ENCODE measurements at places on chromosomes 2 and 18.

GRCh38 chr18:26227051-26227670 is 916 bp downstream of the TAF4B start:
- no peak for DNase-seq

GRCh38 chr2:150378686-150379085 is 108.8 kb downstream of the RND3 start:
- DNase-seq: no peak

DNA sequence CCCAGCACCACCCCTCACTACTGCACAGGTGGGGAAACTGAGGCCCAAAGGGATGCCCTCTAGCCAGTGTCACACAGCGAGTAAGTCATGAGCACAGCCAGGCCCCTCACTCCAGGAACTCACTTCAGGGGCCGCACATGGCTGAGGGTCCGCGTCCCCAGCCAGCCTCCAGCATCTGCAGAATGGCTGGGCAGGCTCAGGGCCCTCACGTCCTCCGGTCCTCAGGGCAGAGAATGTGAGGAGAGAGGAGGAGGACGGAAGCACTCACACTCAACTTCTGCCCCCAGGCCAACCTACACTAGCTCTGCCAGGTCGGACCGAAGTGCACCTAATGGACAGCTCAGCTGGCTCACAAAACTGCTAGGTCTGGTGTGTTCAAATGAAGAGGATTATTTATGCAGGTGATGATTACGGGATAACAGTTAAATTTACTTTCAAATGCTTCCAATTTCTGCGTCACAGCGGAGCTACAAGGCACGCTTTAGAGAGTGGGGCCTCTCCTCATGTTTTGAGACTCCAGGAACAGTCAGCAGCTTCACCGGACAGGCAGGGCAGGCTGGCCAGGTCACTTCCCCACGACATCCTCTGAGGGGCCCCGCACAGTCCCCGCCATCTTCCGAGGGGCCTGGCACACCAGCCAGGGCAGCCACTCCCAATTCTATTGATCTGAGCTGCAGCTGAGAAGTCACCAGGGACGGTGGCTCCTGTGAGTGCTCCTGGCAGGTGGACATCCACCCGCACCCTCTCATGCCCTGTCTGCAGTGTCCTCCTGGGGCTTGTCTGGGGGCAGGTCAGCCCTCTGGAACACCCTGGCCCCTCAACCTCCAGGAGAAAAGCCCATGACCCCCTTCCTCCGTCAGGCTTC is 26.5 kb downstream of the KIF1A start:
- DNase-seq: no peak

DNA sequence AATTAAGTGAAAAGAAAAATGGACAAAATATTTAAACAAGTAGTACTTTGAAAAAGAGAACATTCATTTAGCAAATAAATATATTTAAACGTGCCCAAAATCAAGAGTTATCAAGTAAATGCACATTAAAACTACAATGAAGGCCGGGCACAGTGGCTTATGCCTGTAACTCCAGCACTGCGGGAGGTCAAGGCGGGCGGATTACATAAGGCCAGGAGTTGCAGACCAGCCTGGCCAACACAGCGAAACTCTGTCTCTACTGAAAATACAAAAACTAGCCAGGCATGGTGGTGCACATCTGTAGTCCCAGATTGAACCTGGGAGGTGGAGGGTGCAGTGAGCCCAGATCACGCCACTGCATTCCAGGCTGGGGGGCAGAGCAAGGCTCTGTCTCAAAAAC is 9.8 kb downstream of the STAM2 start:
- no peak for DNase-seq

DNA sequence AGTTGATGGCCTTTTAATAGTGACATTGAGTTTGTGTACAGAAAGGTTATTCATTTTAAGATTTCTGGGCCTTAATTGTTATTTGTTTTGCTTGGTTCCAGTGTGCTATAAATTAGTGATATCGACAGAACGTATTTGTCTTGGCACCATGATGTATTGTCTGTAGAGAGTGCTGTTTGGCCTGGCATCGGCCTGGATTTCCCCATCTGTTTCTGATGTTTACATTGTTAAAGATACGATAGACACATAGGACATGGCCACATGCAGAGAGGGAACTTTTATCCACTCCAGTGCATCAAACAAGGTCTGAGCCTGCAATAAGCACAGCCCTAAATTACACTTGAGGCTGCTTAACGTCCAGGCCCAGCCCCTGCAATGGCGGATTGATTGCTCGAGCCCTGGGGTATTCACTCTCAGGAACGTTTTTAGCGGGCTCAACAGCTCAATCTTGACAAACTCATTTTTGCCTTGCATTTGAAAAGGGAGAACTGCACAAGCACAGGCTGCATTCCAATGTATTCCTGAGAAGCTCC is 144.7 kb downstream of the SLC4A3 start:
- DNase-seq: no peak

DNA sequence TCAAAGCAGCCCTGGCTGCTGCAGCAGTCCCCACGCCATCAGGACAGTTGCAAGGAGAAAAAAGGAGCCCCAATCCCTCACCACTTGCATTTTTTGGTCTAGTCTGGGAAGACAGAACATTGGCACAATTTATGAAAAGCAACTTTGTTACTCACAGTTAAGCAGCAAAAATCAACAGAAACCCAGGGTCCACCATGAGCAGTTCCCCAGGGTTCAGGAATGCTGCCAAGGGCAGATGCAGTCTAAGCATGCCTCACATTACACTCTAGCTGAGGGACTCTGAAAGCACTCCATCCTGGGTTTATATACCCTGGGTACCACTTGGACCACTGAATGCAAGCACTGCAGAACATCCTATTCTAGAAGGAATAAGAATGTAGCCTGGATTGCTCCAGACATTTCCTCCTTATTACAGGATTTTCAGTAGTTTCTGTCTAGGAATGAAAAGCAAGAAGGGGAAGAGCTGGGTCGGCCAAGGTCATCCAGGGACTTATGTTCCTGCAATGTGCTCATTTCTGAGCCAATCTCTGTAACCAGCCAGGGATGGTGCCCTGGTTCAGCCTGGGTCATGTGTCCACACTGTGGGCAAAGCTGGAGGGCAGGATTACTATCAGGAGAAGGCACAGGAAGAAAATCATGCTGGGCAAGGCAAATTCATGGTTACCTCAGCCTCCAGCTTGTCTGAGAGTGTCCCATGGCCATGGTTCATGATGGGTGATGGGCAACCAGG is 19.5 kb upstream of the TMEM163 start:
- no peak for DNase-seq

- no peak for DNase-seq
These were observed 34.5 kb downstream of the NYAP2 start for GRCh38 chr2:225434014-225434413.

GRCh38 chr18:74870950-74871349 is 273.3 kb downstream of the ZNF407 start:
- DNase-seq: no peak

DNA sequence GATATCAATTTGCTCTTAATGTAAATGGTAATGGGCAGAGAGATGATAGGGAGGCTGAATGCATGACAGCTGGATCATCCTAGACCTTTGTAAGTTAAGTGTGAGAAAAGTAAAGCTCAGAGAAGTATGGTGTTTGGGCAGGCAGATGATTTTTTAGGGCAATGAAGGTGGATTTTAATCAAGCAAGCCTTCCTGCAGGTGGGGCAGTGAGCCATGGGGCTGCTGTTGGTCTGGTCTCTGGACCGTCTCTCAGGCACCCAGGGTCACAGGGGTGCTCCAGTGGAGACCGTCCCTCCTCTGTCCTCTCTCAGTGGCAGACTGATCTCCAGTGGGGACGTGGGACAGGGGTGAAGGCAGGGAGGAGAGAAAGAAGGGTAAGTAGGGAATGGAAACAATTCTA is 69.8 kb upstream of the STK17B start:
- no peak for DNase-seq

GRCh38 chr18:34773378-34773777 is 63.3 kb downstream of the DTNA start:
- DNase-seq: no peak

GRCh38 chr2:102355526-102356380 is at the start of gene IL18R1:
TSS of gene IL18R1 (plus strand) at chr2:102355796. CDS start at chr2:102362661, 6,865 bp downstream.
- DNase-seq: peak; percentile 29

DNA sequence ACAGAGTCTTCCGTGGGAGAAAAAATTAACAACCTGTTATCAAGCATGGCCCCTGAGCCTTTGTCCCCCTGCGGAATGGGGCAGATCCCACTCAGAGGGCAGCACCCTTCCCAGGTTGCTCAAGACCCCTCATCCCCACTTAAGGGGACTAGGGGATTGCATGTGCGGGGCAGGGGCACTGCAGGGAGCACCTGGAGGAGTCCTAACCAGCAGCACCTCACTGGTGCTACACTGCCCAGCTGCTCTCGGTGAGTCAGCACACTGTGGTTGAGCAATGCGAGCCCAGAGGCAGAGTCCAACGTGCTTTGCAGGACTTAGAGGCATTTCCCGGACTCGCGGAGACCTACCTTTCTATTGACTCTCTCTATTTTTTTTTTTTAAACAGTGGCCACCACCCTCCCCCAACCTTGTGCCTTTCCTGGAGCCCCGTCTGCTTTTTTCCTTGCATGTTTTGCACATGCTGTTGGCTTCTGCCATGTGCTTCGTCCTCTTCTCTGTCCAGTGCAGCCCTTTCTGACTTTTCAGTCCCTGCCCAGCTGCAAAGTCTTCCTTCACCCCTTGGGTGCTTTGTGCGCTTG is 74.0 kb downstream of the IL1R2 start:
- no peak for DNase-seq

DNA sequence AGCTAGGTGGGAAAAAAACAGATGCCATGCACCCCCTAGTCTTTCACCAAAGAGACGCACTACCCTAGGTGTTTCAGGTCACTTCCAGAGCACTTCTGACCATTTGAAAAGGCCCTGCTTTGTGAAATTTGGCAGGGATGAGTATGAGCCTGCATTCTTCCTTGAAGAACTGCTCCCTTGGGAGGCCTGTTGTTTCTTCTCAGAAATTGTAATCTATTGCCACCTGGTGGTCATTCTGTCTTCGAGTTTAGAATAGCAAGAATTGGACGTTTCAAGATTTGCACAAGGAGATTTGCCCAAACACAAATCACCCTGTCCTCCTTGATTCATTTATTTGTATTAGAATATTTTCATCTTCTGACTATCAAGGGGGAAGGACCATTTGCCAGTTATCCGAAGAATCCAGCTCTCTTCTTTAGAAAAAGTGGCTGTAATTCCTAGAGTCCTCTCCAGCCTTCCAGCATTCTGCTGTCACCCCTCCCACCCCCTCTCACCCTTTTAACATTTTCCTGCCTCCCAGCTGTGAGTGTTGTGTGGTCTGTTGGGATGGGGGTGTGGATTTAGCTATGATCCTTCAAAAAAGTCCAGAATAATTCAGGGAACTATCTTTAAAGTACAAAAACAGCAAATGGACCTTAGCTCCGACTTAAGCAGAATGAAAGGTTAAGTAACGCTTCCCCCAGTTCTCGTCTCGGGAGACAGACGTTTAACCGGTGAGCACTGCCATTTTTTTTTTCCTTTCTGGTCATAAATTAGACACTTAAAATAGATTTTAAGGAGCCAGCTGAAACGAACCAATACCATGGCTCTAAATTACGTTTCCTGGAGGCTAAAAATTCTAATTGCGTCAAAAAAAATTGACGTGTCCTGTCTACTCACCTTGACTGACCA is 3.7 kb upstream of the GAD1 start:
- no peak for DNase-seq

GRCh38 chr18:41645589-41646360 is 309.3 kb upstream of the PIK3C3 start:
- DNase-seq: no peak

GRCh38 chr2:83068714-83069113 is 1390.4 kb downstream of the SUCLG1 start:
- DNase-seq: no peak

GRCh38 chr2:68689553-68690537 is 44.8 kb upstream of the ARHGAP25 start:
- DNase-seq: no peak

GRCh38 chr2:150483532-150483931 is 3.9 kb downstream of the RND3 start:
- DNase-seq: no peak

- no peak for DNase-seq
These were observed 32.0 kb upstream of the LOXHD1 start for GRCh38 chr18:46688853-46689525.

GRCh38 chr2:223528036-223528435 is 74.1 kb downstream of the SCG2 start:
- DNase-seq: no peak

DNA sequence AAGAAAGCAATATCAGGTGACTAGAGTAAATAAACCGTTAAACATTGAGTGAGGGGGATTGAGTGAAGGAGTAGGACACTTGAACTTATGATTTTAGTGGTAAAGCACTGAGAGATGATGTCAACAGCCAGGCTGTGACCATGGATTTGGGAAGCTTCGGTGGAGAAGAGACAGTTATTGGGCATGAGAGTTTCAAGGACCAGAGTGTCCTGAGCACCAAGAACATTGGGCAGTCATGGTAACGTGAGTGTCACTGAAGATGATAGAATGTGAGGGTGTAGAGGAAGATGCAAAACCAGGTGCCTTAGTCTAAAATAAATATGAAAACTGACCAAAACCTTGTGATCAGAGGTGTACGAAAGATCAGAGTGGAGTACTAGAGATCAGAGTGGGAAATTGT is 248.1 kb downstream of the ASXL3 start:
- no peak for DNase-seq

DNA sequence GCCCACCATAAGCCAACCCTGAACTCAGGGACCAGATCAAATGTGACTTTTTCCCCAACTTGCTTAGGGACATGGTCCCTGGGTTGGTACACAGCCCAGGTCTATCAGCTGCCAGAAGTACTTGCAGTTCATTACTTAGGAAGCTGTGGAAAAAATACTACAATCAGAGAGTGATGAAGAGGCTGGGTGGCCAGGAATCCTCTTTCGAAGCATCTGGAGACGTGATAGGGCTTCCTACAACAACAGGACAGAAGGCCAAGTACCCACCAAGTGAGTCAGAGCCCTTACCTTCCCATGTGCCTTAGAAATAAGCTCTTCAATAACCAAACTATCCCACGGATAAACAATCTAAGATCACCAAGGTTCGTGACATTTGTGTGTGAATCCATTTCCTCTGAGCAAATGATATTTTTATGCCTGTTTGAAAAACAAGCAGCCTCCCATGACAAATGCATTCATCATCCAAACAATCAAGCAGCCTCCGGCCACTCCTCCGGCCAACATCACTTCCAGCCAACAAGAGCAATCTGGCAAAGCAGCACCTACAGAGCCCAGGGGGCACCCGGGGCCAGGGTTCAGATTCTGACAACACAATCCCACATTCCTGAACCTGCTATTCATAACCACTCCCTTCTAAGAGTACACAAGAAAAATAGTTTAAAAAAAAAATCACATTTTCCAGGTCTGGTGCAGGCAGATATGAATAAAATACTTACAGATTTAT is 26.4 kb downstream of the TBC1D8 start:
- DNase-seq: no peak
